ENCODE measurements at places on chromosomes 12 and 14.
A peak's percentile ranks its signal among the peaks of the same experiment; 100 is the strongest.

DNA sequence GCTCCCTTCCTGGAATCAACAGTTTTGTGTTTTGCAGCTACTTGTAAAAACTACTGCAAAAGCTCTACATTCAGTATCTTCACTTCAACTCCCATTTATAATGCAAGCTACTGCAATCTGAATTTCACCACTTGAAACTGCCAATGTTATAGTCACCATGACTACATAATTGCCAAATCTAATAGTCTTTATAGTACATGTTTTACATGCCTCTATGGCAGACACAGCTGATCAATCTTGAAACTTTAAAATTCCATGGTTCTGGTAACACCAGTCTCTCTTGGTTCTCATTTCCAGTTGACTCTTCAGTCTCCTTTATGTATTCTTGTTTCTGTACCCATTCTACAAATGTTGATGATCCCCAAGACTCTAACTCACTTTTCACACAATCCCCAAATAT lies 185.9 kb downstream of the MED13L start:
- no peak for DNase-seq

DNA sequence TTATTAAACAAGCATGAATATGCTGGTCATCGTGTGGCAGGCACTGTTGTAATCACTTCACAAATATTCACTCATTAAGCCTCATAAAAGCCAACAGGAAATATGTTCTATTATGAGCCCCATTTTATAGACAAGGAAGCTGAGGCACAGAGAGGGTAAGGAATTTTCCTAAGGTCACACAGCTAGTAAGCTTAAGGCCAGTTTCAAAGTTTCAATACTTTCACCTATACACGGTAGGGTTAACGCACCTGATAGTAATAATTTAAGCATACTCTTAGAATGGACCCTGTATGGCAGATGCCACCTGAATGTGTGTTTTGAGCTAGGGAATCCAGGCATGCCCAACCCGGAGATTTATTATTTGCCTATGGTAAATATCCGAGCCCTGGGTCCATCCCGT lies 39.8 kb downstream of the EGLN3 start:
- DNase-seq: no peak

GRCh38 chr12:30719060-30719459 lies 23.4 kb upstream of the IPO8 start:
- DNase-seq: no peak

DNA sequence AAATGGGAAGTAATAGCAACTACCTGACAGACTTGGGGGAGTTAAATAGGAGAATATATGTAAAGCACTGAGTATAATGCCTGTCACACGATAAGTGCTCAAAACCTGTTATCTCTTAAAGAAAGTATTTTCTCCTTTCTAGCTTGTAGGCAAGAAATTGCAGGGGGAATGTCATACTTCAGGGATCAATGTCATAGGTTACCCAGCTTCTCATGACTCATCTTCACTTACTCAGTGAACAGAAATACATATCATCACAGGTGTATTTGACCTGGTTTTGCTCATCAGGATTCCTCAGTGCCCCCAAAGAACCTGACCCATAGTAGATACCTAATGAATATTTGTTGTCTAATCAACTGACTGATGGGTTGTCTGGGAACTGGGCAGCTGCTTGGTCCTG lies 285.0 kb upstream of the ATP2B1 start:
- DNase-seq: no peak

DNA sequence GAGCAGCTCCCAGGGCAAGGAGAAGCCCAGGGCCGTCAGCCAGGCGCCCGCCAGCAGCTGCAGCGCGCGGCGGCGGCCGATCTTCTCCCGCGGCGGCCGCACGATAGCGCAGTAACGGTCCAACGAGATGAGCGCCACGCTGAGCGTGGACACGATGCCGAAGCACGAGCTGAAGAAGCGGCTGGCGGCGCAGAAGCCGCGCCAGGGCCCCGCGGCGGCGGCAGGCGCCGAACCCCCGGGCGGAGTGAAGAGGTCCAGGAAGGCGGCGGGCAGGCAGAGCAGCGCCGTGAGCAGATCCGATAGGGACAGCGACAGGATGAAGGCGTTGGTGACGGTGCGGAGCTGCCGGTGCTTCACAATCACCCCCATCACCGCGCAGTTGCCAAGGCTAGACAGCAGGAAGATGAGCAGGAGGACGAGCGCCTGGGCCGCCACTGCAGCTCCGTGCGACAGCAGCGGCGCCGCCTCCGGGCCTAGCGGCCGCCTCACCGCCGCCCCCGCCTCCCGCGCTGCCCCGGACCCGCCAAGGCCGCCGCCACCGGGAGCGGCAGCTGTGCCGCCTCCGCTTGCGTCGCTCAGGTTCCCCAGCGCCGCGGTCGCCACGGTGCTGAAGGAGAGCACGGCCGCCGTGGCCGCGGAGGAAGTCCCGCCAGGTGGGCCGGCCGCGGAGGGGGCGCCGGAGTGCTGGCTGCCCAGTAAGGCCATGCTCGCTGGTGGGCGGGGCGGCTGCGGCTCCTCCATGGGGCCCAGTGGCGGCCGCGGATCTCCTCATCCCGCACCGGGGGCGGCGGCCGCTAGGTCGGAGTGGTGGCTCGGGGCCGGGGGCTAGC lies 479 bp downstream of the GPR135 start:
- peak; percentile 43 for DNase-seq

Measured in NCI-H510A (cell line).